ENCODE measurements at places on chromosomes 5 and 9. TPM values are rescaled to one million over a fixed set of nuclear protein-coding genes. Genes with fewer than 3 reads are reported as not detected.

The SPINK7 gene
- total RNA-seq, result not detected

The PCDHB10 gene
- total RNA-seq, result not detected

The GRIN1 gene
- 0.43 TPM for total RNA-seq

The ADAM19 gene
- 313 TPM for total RNA-seq

GRCh38 chr5:81171769-81172168, 61.4 kb upstream of the CKMT2 start:
- no peak for DNase-seq

GRCh38 chr9:86636519-86636918, 282.3 kb upstream of the TUT7 start:
- DNase-seq, result no peak

GRCh38 chr5:61802456-61802855, 470.4 kb downstream of the ZSWIM6 start:
- DNase-seq, result no peak

GRCh38 chr5:6723122-6723815, 10.0 kb downstream of the TENT4A start:
- DNase-seq, result no peak

GRCh38 chr9:131503626-131504465, 1.1 kb downstream of the POMT1 start:
- peak; percentile 83 for DNase-seq

- DNase-seq, result no peak
Observed at GRCh38 chr5:54073131-54073530, 237.2 kb downstream of the ARL15 start.

DNA sequence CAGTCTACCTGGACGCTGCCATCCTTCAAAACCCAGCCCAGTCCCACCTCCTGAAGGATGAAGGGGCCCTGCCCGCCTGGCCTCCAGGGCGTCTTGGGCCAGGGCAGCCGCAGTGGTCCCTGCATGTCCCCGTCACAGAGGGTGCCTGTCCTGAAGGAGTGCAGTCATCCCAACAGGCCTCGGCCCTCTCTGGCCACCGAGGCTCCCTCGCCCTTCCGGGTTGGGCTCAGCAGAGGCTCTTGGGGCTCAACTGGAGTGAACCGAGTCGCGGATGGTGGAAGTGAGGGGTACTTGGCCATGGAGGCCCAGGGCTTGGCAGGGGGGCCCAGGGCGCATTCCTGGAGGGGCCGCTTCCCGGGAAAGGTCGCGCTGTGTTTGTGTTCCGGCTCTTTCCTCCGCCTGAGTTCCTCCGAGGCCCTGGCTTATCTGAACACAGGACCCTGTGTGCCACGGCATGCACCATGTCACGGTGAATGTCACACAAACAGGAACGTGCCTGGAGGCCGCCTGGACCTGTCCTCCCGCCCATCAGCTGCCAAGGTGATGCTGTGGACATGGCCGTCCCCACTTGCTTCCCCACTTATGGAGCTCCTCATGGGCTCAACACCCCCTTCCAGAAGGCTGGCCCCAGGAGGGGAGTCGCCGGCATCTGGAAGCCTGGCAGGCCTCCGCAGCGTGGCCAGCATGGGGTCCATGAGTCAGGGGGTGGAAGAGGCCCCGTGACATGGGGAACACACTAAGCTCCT, 25.7 kb upstream of the OBP2B start:
- no peak for DNase-seq

- no peak for DNase-seq
Observed at GRCh38 chr5:103433211-103433610, 129.4 kb downstream of the NUDT12 start.

GRCh38 chr5:179883163-179883562, 24.5 kb downstream of the TBC1D9B start:
- DNase-seq, result no peak

GRCh38 chr5:71011194-71011792, 13.8 kb downstream of the NAIP start:
- DNase-seq, result no peak

GRCh38 chr9:105114964-105115728, 129.3 kb upstream of the SLC44A1 start:
- peak; percentile 56 for DNase-seq

DNA sequence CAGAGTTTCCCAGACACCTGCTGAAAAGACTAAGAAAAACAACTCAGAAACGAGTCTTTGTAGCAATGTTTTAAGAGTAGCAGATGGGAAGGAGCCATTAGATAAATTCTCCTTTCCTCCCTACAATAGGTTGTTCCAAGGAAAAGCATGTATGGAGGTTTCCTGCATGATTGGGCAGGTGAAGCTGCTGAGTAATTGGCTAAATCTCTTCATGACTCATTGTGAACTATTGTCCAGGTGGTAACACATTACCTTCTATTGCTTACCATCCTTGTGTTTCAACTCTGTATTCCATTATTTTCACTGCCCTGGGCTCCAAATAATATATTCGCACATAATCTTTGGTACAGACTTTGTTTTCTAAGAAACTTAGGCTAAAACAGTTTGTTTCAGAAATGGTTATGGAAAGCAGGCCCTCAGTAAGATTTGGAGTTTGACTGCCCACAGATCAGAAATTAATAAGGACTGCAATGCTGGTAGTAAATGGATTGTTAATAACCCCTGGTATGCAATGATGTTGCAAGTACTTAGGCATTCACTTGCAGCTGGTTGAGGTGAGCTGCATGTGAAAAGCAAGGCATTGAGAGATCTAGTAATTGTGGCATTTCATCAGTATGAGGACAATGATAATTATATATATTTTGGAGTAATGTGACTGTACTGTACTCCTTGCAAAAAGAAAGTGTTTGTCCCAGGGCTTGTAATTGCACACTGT, 281.4 kb upstream of the VLDLR start:
- DNase-seq, result no peak

- DNase-seq, result no peak
Observed at GRCh38 chr5:116577064-116577788, 2.6 kb upstream of the SEMA6A start.

- DNase-seq, result peak; percentile 73
Observed at GRCh38 chr5:1536322-1536845, 12.6 kb upstream of the LPCAT1 start.

- DNase-seq, result no peak
Observed at GRCh38 chr5:59767211-59767605, 126.3 kb downstream of the PDE4D start.

DNA sequence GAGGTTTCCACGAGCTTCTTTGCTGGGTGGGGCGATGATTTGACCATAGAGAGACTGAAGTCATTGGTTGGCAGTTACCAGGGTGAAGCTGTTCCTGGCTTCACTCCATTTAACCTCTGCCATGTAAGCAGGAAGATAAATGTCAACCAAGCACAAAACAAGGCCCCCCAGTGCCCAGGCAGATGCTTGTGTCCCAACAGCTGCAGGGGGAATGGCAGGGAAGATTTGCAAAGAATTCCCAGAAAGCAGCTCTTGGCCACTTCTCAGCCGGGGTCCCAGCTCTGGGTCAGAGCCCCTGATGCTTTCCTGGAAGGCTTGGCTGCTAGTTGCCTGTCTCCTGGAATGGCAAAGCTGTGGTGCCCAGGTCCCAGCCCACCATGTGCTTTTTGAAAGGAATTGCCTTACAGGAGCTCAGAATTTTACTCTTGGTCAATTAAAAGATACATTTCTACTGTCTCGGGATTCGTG, 383.4 kb downstream of the ENC1 start:
- DNase-seq, result no peak

DNA sequence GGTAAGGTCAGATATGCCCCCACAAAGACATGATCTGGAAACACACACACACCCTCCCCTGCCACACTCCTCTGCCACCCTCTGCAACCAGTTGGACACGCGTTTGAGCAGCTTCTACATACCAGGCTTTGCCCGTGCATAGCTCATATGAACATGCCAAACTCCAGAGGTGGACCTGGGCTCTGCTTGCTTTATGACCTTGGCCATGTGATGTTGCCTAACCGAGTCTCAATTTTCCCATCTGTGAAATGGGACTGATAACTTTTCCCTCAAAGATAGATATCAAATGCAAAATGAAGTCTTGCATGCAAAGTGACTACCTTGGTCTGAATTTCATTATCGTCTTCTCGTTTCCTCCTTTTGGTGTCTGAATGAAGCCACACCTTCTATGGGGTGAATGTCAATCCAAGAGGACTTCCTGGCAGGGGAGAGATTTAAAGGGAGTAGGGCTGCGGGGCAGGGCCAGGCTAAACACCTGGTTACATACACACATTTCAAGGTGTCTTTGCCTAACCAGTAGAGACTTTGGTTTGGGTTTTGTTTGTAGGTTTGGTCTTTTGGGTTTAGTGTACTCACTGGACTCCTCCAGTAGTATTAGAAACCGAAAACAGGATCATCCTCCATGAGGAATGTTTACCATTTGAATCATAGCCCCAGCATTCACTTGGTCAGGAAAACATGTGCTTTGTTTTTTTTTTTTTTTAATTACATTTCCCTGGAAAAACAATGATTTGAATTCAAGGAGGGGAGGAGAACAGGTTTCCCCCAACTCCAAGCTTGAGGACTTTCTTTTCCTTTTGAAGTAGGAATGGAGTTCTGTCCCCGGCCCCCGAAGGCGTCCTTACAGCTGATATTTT, 63.2 kb downstream of the COL27A1 start:
- no peak for DNase-seq

DNA sequence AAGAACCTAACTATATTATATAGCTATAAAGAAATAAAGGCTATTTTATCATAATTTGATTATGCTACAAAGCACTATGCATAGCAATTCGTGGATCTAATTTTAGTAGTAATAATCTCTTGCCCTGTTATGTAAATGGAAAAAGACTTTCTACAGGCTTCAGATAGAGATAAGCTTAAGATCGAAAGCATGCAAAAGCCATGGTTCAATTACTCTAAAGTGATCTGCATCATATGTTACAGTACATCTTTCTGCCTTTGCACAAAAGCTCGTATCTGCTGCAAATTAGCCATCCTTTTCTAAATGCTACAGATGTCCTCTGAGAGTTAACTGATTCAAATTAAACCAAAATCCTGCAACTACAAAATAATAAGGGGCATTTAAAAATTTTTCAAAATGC, 234.8 kb upstream of the TMEM161B start:
- DNase-seq, result no peak

DNA sequence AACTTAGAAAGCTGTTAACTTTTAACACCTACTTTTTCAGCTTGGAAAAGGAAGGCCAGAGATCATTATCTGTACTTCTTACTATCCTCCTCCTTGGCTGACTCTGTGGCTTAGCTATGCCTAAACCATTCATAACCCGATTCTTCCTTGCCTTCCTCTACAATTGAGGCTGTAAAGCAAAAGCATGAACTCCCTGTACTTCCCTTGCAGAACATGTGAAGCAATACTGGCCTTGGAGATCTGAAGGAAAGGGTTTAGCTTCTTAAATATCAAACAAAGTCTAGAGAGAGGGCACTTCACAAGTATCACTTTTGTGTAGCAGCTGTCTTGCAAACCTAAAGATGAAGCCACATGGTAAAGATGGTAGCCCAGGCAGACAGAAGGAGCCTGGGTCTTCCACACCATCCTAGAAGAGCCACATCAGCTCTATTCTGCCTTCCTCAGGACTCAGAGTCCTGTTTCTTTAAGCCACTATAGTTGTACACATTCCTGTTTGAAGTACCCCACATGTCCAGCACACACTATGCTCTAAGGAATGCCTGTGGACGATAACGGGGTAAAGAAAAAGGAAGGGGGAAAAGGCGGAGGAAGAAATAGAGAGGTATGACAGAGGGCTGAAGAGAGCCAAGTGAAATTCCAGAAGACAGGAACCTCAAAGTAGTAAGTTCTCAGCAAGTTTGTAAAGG, 169.2 kb downstream of the SLIT3 start:
- no peak for DNase-seq

GRCh38 chr5:91026466-91026865, 356.7 kb downstream of the ARRDC3 start:
- DNase-seq, result no peak

DNA sequence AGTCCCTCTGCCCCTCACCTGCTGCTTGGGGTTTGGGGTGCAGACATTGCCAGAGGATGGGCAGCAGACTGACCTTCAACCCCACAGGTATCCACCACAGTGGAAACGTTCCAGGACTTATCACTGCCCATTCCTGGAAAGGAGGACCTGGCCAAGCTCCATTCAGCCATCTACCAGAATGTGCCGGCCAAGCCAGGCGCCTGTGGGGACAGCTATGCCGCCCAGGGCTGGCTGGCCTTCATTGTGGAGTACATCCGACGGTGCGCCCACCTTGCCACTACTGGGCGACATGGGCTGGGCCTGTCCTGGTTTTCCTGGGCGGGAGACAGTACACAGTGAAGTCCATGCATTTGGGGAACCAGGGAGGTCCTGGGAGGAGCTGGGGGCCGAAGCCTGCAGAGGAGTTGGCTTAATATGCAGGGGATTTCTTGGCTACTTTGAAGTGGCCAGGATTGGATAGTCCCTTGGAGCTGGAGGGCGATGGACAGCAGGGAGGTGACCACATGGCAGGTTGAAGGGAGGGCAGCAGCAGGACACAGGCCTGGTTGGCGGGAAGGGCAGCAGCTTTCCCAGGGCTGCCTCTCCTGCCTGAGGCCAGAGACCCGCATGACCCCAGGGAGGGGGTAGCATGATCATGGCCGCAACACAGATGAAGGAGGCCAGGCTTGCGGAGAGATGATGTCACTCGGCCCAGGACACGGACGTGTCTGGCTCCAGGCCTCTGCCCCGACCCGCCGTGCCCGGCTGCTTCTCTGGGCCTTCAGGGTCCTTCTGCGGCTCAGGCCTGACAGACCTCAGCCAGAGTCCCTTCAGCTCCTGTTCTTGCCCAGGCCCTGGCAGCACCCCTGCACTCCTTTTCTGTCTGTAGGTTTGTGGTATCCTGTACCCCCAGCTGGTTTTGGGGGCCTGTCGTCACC, 34.6 kb downstream of the USP20 start:
- DNase-seq, result no peak

GRCh38 chr9:686321-686813, 155.1 kb upstream of the DMRT1 start:
- DNase-seq, result no peak

- no peak for DNase-seq
Observed at GRCh38 chr5:141872496-141873356, 5.5 kb downstream of the PCDH1 start.

DNA sequence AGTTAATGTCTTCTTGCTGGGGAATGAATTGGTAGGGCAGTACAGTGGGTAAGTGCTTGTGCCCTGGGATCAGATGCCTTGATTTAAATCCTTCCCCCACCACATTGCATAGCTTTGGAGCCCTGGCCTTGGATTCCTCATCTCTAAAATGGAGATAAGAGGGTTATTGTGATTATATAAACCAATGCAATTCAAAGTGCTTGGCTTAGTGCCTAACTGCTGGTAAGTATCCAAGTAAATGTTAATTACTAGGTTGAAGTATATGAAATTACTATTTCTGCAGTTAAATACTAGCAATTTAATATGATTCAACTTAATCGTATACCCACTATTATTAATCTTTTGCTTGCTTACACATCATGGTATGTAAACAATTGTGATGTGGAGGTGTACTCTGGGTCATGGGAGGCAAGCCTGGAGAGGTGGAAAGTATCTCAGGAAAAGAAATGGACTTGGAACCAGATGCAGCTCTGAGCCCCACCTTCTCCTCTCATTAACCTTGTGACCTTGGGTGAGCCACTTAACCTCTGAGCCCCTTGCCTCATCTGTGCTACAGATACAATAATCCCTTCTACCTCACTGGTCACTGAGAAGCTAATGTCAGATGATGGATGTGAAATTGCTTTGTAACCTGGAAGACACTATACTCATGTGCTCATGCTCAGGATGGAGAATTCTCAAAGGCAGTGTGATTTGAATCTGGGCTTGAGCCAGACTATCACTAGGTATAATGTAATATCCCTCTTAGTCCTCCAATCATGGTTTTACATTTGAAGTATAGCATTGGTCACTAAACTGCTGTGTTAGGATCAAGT, 23.8 kb downstream of the NEUROG1 start:
- DNase-seq, result no peak

Data from activated CD4-positive, alpha-beta memory T cell treated with anti-CD3 and anti-CD28 coated beads, Interleukin-2, amount 10 ng/mL, durations not matched to agents 7 days and 5 days (primary cell).